ENCODE measurements at places on chromosomes 12 and 14.

DNA sequence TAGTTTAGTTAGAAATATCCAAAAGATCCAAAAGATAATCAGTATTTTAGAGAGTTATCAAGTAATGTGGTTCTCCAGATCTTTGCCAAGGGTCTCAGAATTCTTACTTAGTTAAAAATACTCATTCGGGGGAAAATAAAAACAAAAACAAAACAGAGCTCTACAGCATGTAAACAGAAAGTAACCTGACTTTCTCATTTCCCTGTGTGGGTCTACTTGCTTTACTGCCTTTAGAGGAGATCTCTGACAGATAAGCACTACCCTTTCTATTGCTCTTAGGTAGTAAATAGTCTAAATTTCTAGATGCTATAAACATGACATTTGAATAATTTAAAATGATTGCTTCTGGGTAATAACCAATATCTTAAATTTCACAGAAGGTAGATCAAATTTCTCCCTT lies 371.8 kb downstream of the RPL10L start:
- DNase-seq: no peak

DNA sequence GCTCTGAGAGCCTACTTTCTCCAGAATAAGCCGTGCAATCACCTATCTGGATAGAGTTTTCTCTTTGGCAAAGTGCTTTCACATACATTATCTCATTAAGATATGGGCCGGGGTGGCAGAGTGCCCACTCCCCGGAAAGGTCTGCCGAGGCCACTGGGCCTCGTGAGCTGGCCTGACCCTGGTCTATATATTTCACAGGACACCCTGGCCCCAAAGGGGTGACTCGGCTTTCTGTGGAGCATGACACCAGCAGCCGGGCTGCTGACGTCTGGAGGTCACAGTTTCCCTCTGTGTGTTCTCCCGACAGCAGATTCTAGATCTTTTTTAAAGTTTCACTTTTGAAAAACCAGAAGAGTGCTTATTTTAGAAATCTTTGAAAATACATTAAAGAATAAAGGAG lies 27.9 kb upstream of the ATP2A2 start:
- no peak for DNase-seq

DNA sequence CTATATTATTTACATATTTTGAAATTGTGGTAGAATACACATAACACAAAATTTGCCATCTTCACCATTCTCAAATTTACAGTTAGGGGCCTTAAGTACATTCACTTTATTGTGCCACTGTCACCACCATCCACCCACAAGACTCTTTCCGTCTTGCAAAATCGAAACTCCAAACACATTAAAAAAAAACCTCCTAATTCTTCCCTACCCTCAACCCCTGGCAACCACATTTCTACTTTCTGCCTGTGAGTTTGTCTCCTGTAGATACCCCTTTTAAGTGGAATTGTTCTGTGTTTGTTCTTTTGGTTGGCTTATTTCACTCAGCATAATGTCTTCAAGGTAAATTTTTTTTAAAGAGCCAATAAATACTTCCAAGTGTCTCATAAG lies 31.6 kb upstream of the AMIGO2 start:
- DNase-seq: no peak

GRCh38 chr12:102408487-102409297 lies 71.7 kb downstream of the IGF1 start:
- no peak for DNase-seq

GRCh38 chr14:84323978-84324377 lies 1206.0 kb upstream of the FLRT2 start:
- no peak for DNase-seq

GRCh38 chr12:32987512-32987911 lies 90.9 kb upstream of the PKP2 start:
- no peak for DNase-seq

DNA sequence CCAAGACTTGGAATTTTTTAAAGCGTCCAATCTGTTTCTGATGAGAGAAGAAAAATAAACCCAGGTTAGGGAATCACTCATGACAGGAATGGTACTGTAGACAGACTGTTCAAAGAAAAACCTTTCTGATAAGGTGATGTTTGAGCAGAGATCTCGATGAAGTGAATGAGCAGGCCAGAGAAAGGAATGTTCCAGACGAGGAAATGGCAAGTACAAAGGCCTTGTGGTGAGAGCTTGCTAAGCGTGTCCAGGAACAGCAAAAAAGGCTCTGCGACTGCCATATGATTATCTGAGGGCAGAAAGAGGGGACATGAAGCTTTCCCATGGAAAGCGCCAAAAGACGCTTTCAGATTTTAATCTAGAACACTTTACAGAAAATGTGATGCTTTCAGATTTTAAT lies 458.4 kb upstream of the SOX5 start:
- no peak for DNase-seq

GRCh38 chr12:14956905-14957304 lies 4.5 kb downstream of the ARHGDIB start:
- no peak for DNase-seq

GRCh38 chr14:68112442-68112841 lies 292.9 kb downstream of the RAD51B start:
- no peak for DNase-seq

DNA sequence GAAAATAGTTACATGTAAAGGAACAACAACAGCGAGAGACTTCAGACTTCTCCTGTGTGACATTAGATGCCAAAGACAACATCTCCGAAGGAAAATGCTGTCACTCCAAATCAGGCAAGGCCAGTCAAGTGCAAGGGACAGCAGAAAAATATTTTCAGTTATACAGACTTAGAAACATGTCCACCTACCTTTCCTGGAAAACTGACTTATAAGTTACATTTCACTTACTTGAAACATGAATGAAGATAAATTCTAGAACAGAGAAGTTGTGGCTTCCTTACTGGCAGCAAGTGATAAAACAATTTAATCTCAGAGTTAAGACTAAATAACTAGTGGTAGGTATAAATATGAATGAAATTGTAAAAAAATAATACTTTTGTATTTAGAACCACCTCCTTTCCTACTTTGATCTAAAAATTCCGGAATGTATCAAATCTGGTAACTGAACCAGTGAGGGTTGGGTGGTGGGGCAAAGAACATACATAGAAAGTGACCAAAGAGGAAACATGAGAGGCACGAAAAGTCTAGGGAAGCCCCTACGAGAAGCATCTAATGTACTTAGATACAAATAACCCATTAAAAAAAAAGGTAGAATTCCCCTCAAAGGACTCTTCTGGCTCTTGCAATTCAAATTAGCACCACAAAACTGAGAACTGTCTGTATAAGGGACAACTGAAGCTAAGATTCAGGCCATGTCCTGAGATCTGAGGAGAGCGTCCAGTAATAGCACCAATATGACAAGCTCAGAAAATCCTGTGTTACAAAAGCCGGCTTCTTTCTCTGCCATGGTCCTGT lies 21.2 kb downstream of the MTHFD1 start:
- DNase-seq: no peak

DNA sequence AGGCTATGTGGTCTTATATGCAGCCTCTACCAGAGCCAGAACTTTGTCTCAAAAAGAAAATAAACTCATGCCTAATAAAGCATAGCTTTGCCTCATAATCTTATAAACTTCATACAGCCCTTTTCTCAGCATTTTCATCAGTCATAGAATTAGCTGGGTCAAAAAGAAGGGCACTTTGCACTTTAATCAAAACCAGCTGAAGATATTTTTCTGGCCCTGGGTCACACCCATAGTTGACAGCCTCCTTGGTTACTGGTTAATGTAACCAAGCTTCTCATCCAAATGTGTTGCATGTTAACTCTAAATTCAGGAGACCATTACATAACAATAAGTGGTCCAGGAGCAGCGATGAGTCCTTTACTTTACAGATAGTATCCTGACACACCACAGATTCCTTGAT lies 558.2 kb downstream of the FLRT2 start:
- DNase-seq: no peak

DNA sequence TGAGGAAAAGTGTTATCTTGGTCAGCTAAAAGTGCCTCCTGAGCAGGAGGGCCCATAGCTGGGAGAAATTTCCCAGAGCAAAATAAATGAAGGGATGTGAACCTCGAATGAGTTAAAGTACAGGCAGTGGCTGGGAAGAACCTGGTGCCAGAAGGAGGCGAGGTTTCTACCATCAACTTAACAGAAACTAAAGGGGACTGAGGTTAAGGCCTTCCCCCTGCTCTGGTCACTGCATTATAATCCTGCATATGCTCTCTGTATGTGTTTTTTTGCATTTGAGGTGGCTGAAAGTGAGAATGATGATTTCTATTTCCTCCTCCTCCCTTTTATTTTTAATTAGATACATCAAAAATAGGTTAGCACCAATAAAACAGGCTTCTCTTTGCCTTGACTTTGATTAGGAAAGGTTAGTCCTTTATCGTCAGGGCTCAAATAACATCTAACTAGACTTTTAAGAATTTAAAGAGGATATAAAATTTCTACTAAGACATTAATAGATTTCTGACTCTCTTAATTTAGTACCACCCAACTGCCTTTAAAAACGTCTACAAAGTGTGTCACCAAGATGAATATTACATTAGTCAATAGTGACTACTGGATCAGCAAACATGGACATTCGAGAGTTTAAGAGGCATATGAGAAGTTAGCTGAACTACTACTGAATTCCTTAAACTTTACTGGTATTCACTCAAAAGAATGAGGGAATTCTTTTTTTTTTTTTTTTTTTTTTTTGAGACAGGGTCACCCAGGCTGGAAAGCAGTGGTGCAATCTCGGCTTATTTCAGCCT lies 49.2 kb downstream of the GALNT4 start:
- DNase-seq: no peak

DNA sequence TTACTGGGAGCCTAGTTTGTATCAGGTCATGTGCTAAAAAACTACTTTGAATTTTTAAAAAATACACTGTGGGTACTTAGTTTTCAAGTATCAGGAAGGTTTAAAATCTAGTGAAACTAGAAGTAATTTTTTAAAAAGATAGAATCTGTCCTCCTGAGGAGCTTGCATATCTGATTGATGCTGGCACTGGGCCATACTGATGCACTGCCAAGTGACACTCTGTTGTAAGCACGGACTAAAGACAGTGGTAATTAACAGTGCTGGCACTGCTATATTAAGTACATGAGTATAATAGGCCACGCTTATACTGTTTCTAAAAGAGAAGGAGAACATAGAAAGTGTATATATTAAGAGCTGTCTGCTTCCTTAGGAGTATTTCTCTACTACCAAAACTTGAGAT lies 10.0 kb upstream of the TBC1D30 start:
- DNase-seq: no peak

DNA sequence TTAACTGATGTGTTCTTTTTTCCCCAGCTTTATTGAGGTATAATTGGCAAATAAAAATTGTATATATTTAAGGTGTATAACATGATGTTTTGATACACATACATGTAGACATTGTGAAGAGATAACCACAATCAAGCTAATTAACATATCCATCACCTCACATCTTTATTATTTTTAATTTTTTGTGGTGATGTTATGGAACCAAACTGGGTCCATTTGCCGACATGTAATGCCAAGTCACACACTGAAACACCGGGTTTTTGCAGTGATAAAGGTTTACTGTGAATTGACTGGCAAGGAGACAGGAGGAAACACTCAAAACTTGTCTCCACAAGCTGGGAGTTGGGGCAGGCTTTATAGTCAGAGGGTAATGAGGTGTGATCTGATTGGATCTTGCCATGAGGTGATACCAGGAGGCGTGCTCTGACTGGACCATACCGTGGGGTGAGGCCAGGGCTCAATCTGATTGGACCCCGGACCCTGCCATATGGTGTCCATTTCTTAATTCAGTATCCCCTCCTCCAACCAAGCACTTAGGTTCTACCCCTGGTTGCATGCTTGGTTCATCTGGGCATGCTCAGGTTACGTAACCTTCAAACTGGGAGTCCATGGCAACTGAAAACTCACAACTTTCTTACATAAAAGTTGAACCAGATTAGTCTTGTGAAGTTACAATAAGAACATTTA lies 11.8 kb upstream of the WSCD2 start:
- DNase-seq: no peak

DNA sequence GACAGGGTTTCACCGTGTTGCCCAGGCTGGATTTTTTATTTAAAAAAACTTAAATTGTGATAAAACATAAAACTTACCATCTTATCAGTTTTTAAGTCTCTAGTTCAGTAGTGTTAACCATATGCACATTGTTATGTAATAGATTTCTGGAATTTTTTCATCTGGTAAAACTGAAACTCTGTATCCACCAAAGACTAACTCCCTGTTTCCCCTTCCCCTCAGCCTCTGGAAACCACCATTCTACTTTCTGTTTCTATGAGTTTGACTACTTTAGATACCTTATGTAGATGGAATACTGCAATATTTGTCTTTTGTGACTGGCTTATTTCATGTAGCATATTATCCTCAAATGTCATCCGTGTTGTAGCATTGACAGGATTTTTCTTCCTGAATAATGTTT lies 12.8 kb upstream of the PLEKHG3 start:
- DNase-seq: no peak

DNA sequence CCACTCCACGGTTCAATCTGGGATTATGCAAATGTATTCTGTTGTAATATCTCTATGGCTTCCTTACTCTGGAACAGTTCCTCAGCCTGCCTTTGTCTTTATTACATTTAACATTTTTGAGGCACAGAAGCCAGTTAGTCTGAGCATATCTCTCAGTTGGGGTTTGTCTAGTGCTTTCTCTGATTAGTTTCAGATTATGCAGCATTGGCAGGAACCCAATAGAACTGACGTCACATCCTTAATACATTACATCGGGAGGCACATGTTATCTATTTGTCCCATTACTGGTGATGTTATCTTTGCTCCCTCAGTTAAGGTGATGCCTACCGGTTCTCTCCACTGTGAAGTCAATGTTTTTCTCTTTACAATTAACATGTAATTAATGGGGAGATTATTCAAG lies 62.4 kb downstream of the PPM1A start:
- DNase-seq: no peak

DNA sequence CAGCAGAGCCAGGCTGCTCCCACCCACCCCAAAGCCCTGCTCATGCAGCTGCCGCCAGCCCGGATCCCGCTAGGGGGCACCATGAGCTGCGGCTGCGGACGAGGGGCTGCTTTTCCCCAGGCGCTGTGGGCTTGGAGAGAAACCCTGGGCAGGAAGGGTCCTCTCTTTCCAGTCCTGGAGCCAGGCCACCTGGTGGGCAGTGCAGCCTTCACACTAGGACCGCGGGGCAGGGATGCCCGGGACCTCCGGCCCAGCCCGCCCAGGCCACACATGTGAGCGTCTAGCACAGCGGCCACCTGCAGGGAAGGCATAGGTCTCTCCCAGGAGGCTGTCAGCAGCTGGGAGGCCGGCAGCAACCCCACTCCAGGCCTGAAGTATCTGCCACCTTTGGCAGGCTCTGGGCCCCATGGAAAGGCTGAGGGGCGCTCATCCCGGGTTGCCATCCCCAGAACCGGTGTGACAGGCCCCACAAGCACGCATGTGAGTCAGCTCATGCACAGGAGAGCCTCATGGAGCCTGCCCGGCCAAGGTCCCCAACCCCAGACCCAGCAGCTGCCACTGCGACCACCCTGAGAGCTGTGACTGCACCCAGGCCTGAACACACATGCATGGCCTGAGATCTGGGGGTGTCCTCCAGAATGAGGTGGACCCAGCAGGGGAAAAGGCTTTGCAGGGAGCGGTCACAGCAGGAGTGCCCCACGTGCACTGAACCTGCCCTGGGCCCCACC lies 280.0 kb upstream of the RTL1 start:
- DNase-seq: no peak

DNA sequence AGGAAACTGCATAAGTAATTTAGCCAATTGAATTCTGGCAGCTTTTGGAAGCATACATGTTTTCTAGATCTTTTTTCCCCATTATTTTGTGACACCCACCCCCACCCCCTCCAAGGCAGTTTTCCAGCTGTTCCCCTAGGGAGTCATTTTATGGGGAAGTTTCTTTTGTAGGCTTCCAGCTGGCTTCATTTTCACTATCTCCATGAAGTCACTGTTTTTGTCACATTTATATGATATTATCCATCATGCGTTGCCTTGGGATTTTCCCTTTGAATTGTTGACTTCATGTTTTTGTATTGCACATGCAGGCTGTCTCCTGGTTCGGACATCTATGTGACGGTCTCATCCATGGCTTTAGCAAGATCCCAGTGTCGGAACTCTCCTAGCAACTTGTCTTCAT lies 233.6 kb upstream of the RGS6 start:
- no peak for DNase-seq

Data from CD4-positive, alpha-beta T cell (primary cell).